GM13977 (cell line): ENCODE measurements at places on chromosomes 5 and 9.

DNA sequence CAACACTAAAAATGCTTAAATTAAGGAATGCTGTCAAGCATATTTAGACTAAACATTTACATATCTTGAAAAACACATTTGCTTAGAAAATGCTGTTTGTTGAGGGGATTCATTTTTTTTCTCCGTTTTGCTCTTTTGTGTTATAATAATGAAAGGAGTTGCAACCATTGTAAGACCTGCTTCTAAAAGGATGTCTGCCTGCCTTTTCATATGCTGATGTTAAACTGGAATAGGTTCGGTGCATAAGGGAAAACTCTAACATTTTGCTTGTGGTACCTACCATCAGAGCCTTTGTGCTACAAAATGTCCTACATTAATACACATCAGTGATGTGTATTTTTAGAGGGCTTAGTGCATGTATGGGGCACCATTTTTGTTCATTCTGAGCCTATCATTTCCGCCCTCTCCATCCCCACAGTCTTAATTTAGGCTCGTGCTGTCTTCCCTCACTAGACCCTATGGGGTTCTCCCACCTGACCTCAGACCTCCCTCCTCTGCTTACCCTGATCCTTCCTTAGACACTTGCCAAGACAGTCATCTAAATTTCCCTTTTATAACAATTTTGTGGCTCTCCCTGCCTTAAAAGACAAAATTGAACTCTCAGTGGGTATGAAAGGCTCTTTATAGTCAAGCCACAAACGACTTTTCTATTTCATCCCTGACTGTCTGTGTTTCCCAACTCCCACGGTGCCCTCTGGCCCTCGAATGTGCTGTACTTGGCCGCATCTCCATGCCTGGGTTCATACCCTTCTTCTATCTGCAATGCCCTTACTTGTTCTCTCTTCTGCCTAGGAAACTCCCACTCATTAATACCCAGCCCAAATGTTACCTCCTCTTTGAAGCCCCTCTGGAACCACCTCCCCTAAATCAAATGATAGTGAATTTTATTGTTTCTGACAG is 61.2 kb downstream of the CMYA5 start:
- DNase-seq, result no peak

GRCh38 chr5:148808864-148809642 is 17.4 kb upstream of the ADRB2 start:
- DNase-seq, result peak; percentile 59

- no peak for DNase-seq
Observed at GRCh38 chr5:115985802-115986757, 23.8 kb downstream of the LVRN start.

- no peak for DNase-seq
Observed at GRCh38 chr9:91291866-91292265, 69.9 kb downstream of the AUH start.

DNA sequence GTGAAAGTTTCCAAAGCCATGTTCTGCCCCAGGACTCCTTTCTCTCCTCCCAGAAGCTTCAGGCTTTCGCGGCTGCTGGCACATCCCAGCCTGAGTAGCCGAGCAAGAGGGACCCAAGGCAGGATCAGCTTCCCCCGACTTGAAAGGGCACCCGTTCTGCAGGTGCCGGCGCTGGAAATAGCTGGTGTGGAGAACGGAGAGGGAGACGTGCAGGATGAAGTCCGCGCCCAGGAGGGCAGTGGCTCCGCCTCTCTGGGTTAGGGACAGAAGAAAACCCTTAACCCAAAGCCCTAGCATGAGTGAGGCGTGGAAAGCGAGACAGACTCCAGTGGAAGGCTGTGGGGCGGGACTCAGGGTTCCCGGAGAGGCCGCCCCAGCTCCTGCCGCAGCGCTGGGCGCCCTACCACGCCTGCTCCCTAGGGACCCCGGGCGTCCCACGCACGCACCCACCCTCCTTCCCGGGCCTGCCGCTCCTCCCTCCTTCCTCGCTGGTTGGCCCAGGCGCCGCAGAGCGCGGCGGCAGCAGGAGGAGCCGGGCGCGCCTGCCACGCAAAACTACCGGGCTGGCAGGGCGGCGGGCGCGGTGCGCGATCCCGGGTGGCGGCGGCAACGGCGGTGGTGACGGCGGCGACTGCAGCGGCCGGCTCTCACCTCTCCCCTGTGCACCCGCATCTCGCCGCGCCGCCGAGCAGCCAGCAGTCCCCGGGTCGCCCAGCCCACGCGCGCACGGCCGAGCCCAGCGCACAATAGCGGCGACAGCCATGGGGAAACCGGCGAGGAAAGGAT is at the start of gene SLC1A1:
Gene SLC1A1 (plus strand): TSS at position 550 of the 786 bp plus-strand sequence. CDS start 212 bp downstream, at position 762.
- peak; percentile 83 for DNase-seq

DNA sequence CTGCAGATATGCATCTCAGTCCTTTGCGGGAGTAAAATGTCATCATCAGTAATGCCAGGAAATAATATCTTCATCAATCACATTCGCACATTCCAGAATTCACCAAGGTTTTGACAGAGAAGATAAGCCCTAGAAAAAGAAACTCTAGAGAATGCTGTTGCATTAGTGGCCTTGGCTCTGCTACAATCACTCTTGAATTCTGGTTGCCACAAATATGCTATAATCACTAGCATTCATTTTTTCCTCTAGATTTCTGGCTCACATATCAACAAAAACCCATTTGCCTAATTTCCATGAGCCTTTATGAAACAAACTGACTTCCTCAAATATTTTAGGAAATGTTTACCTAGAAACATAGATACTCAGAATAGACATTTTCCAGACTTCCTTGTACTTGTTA is 653.4 kb downstream of the ANXA1 start:
- DNase-seq, result no peak

- DNase-seq, result no peak
Observed at GRCh38 chr5:141330299-141331080, at the start of gene PCDHGA1. Gene PCDHGA1 (plus strand): TSS chr5:141330514.
